ENCODE measurements at places on chromosomes 4 and X.

GRCh38 chr4:158020176-158020575, 152.6 kb downstream of the GASK1B start:
- DNase-seq = no peak

DNA sequence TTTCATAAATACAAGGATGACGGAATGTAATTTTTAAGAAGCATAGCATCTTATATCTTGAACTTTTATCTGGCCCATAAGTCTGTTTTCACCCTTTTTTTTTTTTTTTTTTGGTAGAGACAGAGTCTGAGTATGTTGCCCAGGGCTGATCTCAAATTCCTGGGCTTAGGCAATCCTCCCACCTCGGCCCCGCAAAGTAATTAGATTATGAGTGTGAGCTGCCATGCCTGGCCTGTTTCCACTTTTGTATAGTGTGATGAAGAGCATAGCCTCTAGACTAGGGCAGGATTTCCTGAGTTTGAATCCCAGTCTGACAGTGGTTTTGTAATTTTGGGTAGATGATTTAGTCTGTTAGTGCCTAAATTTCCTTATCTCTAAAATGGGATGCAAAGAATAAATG, 11.0 kb downstream of the STIM2 start:
- no peak for DNase-seq

GRCh38 chrX:129540722-129541184, 694 bp downstream of the OCRL start:
- DNase-seq = no peak

- no peak for DNase-seq
Measured at GRCh38 chrX:53091354-53091753, 2.6 kb upstream of the KANTR start.

DNA sequence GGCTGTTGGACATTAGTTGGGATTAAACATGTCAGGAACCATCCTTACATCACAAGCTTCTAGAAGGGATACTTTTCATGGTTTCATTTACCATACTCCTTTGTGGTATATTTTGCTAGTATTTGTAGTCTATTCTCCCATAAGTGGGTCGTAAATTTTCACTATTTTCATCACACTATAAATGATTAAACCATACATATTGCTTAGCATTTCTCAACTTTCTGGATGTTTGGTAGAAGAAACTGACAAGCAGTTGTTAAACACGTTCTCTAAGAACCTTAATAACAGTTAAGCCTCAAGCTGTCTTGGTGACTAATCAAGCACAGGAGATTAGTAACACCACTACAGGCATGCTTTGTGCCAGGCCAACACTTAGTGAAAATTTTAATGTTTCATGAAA, 375.5 kb downstream of the NAF1 start:
- no peak for DNase-seq

GRCh38 chr4:10622728-10623127, 61.8 kb downstream of the CLNK start:
- no peak for DNase-seq

GRCh38 chrX:84487365-84488353, 14.6 kb downstream of the HDX start:
- DNase-seq = no peak

- DNase-seq = no peak
Measured at GRCh38 chrX:19789782-19790181, 97.6 kb downstream of the SH3KBP1 start.

DNA sequence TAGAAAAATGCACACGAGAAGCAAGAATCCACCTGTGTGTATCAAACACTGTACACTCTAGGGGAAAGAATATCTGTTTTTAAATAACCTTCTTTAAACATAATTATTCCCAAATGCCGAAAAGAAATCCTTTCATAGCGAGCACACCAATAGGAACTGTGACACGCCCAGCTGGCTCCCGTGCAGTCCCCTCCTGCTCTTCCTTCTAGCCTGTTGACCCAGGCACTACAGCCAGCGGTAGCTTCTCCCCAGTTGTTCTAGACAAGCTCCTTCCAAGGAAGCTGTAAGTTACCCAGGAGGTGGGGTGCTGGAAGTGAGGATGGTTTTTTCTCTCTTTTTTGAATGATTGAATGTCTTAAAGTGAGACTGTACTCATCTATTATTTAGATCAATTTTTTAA, 19.5 kb upstream of the NOCT start:
- DNase-seq = no peak

DNA sequence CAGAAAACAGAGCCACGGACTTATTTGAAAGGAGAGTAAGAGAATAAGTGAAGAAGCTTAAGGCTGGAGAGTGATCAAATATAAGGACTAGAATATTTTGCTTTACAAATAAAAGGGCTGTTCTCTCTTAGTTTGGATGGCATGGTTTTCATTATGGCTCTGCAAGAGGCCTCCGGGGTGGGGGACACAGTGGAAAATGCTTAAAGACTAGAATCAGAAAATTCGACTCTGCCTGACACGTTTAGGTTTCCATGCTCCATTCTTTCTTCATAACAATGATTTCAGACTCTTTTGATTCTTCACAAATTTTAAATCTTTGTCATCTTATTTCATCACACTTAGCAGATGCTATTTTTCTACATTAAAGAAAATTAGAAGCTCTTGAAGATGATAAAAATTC, 632.4 kb upstream of the BOD1L1 start:
- DNase-seq = no peak

DNA sequence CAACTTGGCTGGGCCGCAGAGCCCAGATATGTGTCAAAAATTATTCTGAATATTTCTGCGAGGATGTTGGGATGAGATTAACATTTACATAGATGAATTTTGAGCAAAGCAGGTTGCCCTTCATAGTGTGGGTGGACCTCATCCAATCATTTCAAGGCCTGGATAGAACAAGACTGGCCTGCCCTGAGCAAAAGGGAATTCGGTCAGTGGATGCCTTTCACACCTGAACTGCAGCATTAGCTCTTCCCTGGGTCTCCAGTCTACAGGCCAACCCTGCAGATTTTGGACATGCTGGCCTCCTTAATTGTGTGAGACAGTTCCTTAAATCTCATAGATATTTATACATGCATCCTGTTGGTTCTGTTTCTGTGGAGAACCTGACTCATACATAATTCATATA, 32.4 kb upstream of the SLC10A4 start:
- DNase-seq = no peak

DNA sequence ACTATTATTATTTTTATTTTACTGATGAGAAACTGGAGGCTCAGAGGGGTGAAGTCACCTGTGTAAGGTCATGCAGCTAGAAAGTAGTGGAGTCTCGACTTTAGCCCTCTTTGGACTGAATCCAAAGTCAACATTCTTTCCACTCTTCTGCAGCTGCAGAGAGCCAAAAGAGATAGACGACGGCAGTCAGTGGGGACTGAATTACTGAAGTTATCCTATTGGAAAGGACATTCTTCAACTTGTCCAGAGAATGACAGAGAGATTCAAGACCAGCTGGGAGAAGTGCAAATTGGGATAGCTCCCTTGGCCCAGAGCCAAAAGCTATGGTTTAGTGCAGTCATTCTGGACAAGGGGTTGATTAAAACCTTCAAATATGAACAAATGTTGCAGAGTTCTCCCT, 42.5 kb downstream of the VGLL1 start:
- no peak for DNase-seq

DNA sequence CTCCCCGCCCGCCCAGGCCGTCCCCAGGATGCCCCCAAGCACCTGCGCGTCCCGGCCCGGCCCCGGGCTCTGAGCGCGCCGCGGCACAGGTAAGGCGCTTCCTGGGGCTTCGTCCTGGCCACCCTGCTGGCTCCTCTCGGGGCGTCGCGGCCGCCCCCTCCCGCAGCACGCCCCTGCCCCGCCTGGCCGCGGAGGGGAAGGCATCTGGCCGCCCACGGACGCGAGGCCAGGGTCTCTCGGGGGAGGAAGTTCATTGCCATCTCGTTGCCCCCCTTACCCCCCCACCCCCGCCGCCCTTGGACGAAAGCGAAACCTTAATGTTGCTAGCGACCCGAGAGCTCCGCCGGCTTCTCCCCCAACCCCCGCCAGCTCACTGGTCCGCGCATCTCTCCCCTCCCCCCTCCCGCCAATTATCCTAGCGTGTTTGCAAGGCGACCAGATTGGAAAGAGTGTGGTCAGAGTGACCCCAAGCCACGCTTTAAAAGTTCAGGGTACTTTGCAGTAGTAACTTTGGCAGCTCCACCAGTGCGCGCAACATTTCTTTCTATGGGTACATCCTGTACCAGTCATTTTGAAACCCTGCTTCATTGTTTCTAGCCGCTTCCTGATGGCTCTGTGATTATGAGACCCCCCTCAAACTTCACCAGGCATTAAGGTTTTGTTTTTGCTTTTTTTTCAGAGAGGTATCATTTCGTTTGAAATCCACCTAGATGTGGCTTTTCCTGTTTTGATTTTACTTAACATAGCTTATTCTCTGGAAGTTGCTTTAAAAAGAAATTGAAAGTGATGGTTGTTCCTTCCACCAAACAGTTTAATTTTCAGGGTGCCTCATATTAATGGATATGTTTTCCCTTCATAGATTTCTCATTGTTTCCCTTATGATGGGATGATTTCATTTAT, 626 bp downstream of the TBC1D1 start:
- peak; percentile 71 for DNase-seq

DNA sequence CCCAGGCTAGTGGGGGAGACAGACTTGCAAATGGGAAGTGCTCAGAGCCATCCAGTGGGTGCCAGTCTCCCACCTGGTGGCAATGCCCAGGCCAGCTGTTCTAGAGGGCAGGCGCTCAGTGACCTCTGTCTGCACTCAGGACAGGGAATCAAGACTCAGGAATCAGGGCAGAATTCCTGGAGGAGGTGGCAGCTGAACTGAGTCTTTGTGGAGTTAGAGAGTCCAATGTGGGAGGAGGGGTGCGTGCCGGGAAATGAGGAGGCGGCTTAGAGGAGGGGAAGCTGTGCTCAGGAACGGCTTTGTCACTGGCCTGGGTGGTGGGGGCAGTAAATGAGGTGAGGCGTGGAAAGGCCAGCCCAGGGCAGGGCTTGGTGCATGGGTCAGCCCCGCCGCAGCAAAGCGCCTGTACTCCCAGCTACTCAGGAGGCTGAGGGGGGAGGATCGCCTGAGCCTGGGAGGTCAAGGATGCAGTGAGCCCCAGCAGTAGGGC, 31.3 kb upstream of the SORCS2 start:
- DNase-seq = no peak

GRCh38 chr4:188423039-188423438, 283.8 kb downstream of the TRIML1 start:
- DNase-seq = no peak

DNA sequence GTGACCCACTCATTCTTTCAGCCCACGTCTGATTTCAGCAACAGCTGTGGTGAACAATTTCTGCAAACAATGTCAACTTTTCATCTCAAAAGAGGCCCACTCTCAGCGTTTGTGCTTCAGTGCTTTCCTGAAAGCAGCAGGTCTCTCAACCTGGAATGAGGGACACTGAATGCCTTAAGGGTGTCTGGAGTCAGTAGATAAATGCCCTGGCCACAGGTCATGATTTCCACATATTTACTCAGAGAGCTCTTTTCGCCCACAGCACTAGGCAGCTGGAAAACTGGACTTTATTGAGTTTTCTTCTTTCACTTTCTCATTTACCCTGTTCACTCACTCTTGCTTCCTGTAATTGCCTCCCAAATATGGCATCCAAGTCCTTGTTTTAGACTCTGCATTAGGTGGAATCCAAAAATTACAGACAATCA, 52.8 kb downstream of the NPFFR2 start:
- no peak for DNase-seq

- DNase-seq = no peak
Measured at GRCh38 chr4:37917388-37917787, 26.5 kb downstream of the TBC1D1 start.
